ENCODE measurements at places on chromosomes 16 and 17.
A peak's percentile ranks its signal among the peaks of the same experiment; 100 is the strongest.

DNA sequence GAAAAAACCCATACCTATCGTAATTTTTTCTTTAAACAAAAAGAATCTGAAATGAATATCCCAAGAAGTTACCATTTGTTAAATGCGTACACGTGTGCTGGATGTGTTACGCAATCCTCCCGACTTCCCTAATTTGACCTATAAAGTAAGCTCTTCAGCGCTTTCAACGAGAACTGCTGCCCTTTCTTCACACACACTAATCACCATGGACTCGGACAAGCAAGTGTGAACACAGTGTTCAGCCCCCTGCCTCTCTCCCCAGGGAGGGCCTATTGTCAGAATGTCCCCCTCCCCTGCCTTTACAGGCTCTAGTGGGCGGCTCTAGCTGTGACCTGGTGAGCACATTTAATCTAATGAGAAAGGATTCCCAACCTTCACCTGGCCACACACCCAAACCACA lies 216.1 kb downstream of the CEP112 start:
- DNase-seq: no peak

- DNase-seq: no peak
Observed at GRCh38 chr17:27343977-27344607, 50.2 kb downstream of the WSB1 start.

GRCh38 chr17:36463916-36464764 lies 22.3 kb upstream of the ZNHIT3 start:
- no peak for DNase-seq

DNA sequence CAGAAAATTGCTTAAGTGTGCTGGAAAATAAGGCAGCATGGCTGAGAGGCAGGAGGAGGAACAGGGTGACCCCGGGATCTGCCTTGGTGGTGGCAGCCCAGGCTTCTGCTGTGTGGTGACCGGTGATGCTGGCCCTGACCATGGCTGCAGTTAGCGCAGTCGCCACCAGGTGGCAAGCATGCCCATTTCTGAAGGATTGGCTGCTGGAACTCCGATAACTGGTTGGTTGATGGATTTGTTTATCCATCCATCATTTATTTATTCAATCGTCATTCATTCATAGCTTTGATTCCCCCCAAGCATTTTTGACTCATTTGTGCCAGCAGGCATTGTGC lies 29.1 kb upstream of the ITGA3 start:
- DNase-seq: peak; percentile 63

DNA sequence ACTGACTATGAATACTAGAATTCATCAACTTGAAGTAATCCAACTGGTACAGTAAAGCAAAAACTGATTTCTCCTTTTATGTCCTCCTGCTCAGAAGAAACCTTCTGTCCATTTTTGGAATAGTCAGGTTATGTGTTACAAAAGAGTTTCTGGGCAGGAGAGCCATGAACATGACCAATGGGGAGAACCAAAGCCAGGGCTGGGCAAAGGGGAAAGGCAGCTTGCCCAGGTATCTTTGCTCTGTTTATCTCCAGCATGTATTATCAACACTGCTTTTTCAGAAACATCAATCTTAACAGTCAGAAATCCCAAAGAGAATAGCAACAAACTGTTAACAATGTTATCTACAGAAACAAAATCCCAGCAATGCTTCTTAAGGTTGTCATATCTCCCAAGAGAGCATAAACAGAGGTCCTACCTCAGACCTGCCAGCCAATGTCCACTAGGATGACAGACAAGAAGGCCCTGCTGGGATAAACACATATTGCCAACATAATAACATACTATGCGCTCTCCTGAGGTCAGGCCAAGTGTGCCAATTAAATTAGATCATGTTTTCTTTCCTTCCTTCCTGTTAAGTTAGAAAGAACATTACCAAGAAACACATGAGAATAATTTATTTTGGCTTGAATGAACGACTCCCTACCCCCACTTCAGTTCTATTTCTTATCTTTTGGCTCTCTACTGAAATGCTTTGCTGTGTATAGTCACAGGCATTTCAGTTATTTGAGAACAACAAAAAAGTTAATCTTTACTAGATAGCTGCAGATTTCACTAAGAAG lies 28.0 kb downstream of the BLMH start:
- DNase-seq: no peak

- no peak for DNase-seq
Observed at GRCh38 chr17:16352303-16352666, 984 bp downstream of the CENPV start.

- DNase-seq: no peak
Observed at GRCh38 chr17:77248216-77249114, 107.7 kb downstream of the SEC14L1 start.

GRCh38 chr16:56341656-56342399 lies 83.5 kb downstream of the AMFR start:
- no peak for DNase-seq

GRCh38 chr17:50483266-50483665 lies 4.6 kb downstream of the RSAD1 start:
- no peak for DNase-seq

- no peak for DNase-seq
Observed at GRCh38 chr16:1101573-1102332, 5.7 kb upstream of the C1QTNF8 start.

GRCh38 chr17:65973237-65973636 lies 218.7 kb downstream of the CEP112 start:
- DNase-seq: no peak

- peak; percentile 57 for DNase-seq
Observed at GRCh38 chr17:82332669-82333278, 792 bp downstream of the SECTM1 start.

GRCh38 chr17:82970067-82970466 lies 109.3 kb upstream of the METRNL start:
- no peak for DNase-seq

- no peak for DNase-seq
Observed at GRCh38 chr17:8391711-8392110, 5.9 kb downstream of the RNF222 start.

DNA sequence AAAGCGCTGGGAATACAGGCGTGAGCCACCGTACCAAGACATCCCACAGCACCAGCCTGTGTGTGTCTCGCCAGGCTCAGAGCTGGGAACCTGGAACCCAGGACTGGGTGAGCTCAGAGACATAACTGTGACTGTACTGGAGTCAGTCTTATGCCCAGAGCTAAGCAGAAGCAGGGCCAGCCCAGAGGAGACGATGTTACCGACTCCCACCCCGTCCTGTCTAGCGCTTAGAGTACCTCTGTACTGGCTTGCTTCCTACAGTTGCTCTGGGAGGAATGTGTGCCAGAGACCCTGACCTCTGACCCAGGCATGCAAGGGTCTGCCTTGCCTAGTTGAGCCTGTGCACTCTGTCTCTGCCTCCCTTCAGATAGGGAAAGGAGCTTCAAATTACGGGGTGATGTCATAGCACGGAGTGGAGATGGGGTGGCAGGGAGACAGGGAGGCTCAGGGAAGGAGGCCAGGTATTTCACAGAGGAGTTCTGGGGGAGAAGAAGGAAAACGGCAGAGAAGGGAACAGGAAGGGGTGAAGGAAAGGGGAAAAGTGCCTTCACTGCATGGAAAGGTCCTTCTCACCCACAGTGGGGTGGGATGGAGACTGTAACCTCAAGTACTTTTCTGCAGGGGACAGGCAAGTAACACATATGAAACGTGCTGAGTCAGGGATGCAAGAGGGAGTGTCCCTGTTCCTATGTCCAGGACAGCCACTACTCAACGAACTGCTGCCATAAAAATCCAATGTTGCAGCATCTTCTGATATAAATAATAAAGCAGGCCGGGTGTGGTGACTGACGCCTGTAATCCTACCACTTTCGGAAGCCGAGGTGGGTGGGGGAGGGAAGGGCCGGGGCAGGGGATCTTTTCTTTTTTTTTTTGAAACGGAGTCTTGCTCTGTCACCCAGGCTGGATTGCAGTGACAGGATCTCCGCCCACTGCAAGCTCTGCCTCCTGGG lies 5.8 kb upstream of the ARMC5 start:
- no peak for DNase-seq

DNA sequence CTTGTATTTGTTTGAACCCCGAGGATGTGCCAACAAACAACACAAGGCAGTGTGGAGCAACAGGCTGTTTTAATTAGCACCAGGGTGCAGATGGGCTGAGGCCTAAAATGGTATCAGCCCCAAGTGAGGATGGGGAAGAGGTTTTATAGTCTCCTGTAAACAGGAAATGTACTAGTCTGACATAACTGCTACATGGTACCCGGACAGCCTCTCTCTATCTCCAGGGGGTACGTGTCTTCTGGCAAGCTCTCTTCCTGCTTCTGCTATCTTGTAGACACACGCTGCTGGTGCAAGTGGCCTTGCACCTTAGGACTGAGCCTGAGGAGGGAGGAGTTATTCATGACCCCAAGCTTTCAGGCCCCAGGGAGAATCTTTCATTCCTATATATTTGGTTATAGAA lies 2451.0 kb downstream of the TP53TG3F start:
- no peak for DNase-seq

- no peak for DNase-seq
Observed at GRCh38 chr17:39928858-39929645, 1.5 kb downstream of the LRRC3C start.

DNA sequence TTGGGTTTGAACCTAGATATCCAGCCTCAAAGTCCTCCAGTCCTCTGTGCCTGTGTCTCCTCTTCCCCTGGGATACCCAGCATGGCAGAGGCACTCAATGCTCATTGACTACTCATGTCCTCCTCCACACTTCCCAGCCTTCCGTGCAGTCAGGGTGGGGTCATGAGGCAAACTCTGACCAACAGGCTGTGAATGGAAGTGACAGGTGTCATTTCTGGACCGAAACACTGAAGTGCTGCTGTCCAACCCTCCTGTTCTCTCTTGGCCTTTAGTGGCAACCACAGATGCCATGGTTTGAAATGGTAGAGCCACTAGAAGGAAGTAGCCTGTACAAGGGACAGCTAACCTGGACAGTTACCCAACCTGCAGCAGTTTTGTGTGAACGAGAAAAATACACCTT lies 46.7 kb upstream of the MAP3K14 start:
- DNase-seq: no peak

GRCh38 chr17:65472666-65473309 lies 88.7 kb downstream of the AXIN2 start:
- DNase-seq: no peak

GRCh38 chr17:38430316-38430715 lies 2.1 kb downstream of the ARHGAP23 start:
- DNase-seq: no peak

GRCh38 chr17:82490512-82491195 lies 28.9 kb upstream of the FOXK2 start:
- no peak for DNase-seq

DNA sequence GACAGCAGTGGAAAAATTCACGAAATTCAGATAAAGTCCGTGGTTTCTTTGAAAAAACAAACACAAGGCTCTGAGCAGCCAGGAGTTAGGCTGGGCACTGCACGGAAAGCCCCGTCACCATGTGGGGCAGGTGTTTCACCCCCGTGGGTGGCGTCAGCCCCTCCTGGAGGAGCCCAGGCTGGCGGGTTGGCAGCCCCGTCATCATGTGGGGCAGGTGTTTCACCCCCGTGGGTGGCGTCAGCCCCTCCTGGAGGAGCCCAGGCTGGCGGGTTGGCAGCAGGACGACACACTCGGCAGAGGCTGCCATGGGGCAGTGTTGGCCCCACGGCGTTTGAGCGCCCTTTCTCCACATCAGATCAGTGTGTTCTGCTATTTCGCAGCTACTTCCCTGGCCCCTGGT lies 38.1 kb downstream of the ACSF3 start:
- DNase-seq: no peak

DNA sequence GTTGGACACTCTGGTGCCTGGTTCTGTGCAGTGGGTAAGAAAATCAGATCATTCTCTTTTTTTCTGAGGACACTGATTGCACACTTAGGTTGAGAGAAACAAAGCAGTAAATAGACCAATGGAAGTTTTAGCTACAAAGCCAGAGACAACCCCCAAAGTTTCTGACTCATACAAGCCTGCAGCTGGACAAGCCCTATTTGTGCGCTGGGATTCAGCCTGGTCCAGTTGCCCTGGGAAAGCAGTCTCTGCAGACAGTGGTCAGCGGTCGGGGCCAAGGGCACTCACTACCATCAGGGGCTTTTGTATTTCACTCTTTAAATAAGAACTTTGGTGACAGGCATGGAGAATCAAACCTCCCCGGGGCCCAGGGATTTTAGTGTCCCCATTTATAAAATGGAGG lies 6.0 kb upstream of the RHBDL3 start:
- no peak for DNase-seq

GRCh38 chr16:27264151-27264550 lies 4.4 kb downstream of the NSMCE1 start:
- DNase-seq: no peak

GRCh38 chr17:1560101-1560857 lies 2.3 kb downstream of the PITPNA start:
- DNase-seq: no peak

DNA sequence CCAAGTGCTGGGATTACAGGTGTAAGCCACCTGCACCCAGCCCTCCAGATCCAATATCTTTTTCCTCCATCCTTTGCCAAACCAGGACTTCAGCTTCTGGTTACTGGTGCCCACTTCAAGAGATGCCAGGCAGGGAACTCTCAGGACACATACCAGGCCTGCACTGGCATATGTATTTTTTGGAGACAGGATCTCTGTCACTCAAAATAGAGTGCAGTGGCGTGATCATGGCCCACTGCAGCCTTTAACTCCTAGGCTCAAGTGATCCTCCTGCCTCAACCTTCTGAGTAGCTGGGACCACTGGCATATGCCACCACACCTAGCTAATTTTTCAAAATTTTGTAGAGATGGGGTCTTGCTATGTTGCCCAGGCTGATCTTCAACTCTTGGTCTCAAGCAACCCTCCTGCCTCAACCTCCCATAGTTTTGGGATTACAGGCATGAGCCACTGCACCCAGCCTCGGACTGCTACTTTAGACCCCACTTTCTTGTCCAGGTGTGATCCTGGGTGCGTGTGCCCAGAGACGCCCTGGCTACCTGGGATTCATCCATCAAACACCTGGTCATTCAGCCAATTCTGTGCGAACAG lies 55.8 kb downstream of the BMERB1 start:
- DNase-seq: no peak

GRCh38 chr17:81207610-81208581 lies 14.9 kb downstream of the CEP131 start:
- peak; percentile 33 for DNase-seq

GRCh38 chr17:45333702-45334092 lies 16.9 kb upstream of the MAP3K14 start:
- no peak for DNase-seq

DNA sequence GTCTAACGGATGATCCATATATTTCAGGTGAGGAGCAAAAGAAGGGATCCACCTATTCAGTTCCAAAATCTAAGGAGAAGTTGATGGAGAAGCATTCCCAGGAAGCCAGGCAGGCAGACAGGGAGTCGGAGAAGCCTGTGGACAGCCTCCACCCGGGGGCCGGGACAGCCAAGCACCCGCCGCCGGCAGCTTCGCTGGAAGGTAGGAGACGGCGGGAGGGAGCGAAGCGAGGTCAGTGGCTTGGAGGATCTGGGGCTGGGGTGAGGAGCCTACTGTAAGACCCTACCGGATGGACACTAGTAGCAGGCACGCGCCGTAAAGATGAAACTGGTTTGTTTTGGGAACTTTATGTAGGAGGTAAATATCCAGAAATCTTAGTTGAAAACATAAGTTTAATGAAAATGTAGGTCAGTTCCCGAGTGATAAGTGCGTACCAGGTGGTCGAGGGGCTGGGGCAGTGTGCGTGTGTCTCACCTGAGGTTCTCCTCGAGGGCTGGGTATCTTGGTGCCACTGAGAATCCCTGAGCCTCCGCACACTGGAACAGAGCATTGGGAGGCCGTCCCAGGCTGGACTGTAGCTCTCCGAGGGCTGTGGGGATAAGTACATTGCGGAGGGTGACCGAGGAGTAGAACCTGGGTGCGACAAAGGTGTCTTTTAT lies 714 bp downstream of the SPATA33 start:
- DNase-seq: no peak
